ENCODE measurements at places on chromosomes 7 and 10.
A peak's percentile ranks its signal among the peaks of the same experiment; 100 is the strongest.

DNA sequence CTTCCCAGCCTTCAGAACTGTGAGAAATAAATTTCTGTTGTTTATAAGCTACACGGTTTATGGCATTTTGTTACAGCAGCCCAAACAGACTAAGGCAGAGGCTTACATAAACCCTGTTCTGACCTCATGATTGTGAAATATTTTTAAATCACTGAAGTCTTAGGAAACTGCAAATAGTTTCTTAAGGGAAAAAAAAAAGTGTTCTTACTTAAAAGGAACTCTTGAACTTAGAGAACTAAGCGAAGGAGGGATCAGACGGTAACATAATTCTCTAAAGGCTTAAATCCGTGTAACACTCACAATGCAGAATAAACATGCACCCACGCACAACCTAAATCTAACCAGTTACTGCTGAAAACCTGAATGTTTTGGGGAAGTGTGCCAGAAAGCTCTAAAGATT is 749.1 kb upstream of the LRRTM3 start:
- DNase-seq, result no peak

DNA sequence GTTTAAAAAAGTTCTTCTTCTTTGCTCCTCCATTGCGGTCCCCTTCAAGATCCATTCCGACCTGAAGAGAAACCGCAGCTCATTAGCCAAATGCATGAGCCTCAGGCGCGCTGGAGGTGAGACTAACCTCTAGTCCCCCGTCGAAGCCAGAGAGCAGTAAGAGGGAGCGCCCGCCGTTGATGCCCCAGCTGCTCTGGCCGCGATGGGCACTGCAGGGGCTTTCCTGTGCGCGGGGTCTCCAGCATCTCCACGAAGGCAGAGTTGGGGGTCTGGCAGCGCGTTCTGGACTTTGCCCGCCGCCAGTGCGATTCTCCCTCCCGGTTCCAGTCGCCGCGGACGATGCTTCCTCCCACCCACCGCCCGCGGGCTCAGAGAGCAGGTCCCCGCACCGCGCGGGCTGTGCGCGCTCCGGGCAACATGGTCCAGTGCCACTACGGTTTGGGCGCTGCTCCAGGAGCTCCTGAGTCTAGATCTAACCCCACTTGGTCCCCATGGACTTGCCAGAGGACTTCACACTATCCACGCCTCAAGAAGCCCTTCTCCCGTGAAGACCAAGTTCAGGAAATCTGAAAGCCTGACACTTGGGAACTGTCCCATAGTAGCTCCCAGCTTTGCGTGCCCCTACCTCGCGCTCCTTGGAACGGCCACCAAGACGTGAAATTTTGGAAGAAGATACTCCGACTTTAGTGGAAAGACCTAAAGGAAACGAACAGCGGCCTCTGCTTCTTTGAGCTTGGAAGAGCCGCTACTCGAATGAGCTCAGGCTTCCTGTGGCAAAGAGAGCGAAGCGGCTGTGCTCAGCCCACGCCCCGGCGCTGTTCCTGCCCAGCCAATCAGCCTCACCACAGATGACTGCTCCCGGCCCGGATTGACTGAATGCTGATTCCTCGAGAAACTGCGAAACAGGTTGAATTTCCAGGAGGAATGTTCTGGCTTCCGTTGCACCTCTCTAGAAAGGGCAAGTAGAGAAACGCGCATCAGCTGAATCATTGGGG is at the start of gene ABCB1:
Gene ABCB1 (minus strand): TSS at position 755 of the 995 bp plus-strand sequence. CDS start 700 bp downstream, at position 55.
- no peak for DNase-seq

DNA sequence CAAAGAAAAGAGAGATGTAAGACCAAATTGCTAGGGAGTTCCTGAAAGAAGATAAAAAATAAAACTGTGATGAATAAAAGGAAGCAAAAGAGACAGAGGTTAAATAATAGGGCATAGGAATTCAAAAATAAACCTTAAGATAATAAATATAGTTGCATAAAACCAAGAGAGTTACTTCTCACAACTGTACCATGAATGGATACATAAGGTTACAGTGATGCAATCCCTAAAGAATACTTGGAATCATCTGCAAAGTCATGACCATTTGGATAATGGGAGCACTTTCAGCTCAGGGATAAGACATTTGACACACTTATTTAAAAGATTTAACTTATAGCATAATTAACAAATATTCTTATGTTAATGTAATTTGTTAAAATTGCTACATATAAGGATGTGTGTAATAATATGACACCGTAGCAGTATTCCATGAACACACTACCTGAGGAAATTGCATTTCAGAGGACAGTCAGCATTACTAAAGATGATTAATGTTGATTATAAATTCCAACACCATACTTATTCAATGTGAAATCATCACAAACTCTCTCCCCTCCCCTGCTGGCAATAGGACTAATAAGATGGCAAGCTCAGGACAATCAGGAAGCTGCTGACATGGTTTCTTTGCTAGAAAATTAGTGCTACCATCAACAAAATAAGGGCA is 202.1 kb upstream of the AKR1E2 start:
- no peak for DNase-seq

DNA sequence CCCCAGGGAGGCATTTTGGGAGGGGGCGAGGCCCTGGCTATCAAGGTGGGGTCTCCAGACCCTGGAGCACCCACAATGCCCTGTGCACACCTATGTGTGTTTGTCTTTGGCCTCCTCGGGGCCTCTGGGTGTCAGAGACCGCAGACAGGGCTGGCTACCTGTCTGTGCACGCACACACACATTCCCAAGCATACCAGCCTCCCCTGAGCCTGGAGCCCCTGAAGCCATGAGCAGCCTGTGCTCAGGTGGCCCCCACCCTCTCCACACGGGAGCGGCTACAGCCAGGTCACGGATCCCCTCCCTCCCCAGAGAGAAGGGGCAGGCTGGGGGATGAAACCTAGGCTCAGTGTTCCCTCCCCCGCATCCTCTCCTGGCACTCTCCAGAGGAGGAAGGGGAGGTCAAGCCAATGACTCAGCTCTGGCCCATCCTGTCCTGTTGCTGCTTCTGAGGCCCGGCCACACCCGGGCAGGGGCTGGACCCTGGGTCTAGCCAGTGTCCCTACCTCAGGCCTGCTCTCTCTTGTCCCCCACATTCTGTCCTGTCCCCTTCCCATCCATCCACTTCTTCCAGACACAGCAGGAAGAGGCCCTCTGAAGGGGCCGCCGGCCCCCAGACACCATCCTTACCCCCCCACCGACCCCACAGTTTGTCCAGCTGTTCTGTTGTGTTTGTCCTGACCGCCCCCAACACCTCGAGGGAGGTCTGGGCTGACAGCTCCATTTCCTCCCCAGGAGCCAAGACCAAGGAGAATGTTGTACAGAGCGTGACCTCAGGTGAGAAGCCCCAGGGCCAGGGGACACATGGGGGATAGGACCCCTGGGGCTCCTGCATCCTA is 720 bp downstream of the SNCG start:
- no peak for DNase-seq

DNA sequence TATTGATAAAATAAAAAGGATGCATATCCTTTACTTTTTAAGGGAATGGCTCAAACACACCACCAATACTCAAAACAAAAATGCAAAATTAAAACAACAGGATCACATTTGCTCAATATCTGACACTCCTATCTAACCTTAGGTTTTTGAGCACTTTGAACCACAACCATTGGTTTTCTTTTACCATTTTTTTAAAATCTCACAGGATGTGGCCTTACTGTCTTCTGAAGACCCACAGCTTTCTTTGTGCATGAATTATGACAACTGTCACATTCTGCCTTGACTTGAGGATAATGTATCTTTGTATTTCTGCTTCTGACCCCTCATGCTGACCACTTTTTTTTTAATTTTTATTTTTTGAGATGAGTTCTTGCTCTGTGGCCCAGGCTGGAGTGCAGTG is 461.1 kb upstream of the NRP1 start:
- no peak for DNase-seq

- DNase-seq, result no peak
Observed at GRCh38 chr7:74138945-74139843, 35.0 kb upstream of the EIF4H start.

DNA sequence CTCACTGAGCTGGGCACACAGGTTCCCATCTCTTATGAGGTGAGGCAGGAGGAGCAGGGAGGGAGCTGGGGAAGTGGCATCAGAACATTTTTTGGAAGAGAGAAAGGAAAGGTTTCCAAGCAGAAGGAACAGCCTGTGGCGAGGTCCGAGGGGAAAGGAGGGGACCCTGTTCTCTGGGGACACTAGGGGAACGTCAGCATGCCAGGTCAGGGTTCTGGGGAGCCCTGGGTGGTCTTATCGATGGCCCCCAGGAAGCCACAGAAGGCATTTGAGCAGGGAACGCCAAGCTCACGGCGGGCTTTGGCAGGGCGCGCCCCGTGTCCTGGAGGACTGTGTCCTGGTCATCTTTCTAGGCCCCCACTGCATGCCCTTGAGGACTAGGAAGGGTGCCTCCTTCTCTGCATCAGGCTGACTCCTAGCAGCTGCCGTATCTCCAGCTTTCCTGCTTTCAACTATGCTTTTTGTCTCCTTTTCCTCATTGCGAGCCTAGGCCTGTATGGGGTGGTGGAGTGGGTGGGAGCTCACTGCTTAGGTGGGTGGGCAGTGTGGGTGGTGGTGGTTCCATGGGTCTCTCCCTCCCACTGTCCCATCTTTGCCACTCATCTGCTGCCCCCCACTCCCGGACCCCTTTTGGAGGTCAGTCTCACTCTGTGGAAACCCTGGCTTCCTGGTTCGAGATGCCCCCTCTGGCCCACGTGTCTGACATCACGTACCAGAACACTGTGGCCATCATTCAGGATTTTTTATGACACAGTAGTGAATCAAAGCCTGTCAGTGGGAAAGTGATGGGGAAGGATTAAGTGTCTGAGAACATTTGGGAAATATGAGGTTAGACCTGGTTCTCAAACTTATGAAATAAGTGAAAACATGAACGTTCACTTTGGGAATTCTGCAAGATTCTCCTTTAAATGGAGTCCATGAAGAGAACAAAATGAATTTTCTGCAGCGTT is 89.1 kb downstream of the CUX1 start:
- no peak for DNase-seq

DNA sequence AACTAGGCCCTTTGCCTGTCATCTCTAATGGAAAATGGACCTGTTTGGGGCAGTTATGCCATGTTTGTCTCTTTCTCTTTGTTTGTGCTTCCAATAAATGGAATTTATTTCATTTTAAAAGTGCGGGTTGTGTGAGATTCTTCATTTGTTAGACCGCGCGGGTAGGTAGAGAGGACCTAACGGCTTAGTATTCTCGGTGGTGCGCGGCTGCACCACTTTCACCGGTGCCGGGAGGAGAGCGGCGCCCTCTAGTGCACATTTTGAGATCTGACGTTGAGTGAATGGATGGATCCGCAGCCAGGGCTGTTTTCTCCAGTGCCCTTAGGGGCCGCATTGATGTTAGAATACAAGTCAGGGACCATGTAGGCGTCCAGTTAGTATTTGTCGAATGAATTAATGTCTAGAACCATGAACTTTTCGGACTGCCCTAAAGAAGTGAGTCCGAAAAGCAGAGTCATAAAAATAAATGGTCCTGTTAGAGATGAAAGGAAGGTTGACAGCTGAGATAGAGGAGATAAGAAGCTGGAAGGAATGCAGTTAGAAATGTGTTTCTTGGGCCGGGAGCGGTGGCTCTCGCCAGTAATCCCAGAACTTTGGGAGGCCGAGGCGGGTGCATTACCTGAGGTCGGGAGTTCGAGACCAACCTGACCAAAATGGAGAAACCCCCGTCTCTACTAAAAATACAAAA is 29.3 kb upstream of the GIMAP8 start:
- DNase-seq, result peak; percentile 66

GRCh38 chr10:6647811-6648526 is 67.9 kb upstream of the PRKCQ start:
- DNase-seq, result peak; percentile 37

DNA sequence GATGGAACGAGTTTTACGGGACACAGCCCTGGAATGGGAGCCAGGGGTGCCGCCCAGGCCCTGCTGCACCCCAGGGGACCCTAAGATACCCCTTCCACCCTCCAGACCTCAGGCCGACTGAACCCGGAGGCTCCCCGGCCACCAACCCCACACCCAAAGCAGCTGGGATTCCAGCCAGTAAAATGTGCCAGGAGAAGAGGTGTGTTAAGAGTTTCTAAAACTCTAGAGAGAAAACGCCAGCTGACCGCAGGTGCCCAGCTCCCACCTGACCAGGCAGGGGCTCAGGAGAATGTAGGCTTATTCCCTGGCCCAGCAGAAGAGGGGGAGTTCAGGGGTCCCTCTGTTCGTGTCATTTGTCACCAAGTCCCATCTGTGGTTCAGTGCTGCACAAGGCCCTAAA is 17.5 kb downstream of the NUDT1 start:
- no peak for DNase-seq

DNA sequence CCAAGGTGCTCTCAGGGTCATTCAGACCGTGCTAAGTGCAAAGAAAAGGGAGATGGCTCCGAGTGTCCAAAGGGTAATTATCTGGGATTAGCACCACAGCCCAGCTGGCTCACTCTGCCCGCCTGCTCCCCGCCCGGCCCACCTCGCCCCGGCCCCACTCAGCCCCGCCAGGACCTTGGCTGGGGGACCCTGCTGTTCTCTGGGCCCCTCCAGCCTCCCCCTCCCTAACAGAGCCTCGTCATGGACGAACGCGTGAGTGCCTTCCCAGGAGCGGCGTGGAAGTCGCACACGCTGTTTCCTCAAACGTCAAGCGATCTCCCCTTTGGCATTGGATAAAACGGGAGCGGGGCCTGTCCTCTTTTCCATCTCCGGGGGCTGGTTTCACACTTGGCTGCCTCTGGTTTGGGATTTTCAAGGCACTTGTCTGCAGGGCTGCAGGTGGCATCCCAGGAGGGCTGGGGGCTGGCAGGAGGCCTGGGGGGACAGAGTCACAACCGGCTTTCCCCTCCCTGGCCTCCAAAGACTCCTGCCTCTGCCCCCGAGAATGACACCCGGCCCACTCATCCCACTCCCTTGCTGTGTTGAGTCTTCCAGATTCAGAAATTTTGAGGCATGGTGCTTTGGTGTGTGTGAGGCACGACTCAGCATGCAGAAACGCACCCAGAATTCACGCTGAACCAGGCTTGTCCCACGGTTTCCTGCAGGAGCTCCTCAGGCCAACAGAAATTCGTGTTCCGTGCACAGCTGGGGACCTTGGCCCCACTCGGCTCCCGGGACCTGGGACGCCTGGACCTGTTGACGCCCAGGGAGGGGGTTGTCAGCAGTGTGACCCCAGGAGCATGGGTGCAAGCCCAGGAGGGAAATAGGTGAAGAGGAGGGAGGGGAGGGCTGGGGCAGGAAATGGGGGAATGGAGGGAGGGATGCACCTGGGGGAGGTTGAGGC is 110.0 kb downstream of the PDGFA start:
- no peak for DNase-seq

GRCh38 chr7:116113310-116113709 is 82.7 kb upstream of the TFEC start:
- DNase-seq, result no peak

Data from effector memory CD4-positive, alpha-beta T cell (primary cell).